ENCODE measurements at places on chromosomes 1 and 21.

DNA sequence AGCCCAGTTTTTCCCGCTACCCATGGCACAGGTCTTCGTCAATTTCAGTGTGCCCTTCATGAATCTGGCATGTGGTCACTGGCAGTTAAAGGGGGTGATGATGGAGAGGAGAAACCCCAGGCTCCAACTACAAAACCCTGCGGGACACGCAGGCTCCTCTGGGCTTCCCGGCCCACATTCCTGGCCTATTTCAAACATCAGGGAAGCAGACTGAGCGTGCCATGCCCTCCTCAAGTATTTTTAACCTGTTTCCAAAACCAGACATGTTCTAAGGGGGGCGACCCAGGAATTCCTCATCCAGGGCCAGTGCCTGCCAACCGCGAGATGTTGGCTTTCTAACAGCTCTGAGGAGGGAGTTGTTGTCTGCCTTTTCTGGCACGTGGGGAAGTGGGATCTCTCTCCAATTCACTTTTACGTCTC, 85.1 kb downstream of the CAPZB start:
- DNase-seq, result no peak

DNA sequence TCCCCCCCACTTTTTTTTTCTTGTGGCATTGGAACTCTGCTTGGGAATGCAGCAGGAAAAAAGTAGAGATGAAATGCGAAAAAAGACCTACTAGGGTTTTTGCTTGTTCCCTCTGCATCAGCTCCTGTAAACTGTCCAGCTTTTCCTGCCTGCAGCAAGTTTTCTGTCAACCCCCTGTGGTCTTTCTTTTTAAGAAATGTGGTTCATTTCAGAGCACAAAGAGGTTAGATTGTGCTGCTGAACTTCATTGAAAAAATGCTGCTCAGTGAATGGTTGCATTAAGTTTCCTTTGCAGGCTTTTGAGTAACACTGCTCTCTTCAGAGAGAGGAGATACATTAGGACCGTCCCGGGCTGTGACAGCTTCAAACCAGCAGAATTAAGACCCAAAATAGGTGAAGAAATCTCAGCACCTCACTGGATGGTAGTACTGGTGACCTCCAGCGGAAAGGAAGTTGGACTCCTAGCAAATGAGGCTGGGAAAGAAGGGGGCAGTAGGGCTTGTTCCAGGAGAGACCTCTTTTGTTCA, 80.7 kb downstream of the NDUFS5 start:
- no peak for DNase-seq

DNA sequence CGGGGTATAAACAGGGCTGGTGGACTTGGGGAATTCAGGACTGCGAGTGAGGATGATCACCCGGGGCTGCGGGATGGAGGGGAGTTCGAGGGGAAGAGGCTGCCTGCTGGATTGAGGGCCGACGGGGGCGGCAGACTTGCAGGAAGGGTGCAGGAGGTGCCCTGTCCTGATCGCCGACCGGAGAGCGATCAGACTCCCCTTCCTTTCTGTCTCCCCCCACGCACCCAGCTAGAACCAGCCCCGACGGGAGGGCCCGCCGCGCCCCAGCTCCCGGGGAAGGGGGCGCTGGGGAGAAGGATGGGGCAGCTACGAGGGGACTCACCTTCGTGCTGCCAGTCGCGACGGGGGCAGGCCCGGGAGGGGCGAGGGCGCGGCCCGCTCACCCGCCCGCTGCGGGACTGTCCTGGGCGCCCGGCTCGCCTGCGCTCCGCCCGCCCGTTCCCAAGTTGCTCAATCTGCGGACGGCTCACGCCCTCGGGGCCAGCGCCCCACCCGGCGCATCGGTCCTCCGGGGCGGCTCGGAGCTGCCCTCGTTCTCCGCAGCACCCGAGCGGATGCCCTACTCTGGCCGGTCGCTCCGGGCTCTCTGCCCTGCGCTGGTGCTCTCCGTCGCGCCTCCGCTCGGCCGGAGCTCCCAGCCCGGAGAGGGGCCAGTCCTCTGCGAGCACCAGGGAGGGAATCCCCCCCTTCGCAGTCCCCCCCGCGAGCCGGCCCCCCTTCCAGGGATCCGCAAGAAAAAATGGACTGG, at the start of gene RSPO1:
RSPO1 (minus strand) TSS at position 649 of the 748 bp plus-strand sequence. CDS start 5,231 bp downstream, outside the sequence.
- no peak for DNase-seq

GRCh38 chr1:193567937-193568336, 381.5 kb upstream of the B3GALT2 start:
- no peak for DNase-seq

DNA sequence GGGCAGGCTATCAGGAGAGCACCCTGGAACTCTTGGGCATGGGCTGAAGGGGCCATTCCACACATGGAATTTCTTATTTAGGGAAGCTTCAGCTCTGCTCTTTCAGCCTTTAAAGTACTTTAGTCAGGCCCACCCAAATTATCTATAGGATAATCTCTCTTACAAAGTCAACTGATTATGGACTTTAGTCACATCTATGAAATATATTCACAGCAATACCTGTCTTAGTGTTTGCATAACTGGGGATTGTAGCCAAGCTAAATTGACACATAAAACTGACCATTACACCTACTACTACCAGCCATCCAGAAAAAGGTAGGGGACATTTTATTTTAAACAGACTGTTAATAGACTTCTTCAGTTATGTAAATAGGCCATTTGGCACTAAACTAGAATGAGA, 114.9 kb upstream of the VANGL1 start:
- no peak for DNase-seq

GRCh38 chr1:106785176-106785575, 271.3 kb upstream of the PRMT6 start:
- no peak for DNase-seq

DNA sequence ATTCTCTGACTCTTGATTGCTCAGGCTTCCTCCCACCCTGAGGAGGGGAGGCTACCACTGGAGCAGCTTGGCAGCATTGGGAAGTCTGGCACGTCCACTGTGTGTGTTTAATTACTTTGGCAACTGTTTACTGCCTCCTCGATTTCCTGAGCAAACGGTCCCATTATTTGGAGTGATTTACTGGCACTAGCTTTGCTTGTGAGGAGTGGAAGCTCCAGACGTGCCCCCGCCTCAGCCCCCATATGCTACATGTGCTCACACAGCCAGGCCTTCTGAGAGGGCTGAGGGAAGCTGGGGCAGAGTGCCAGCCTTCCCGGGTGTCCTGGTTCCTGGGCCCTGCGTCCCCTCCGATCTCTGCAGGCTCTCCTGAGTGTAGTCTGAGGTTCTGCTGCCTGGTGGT, 306.2 kb downstream of the PTPRU start:
- DNase-seq, result no peak

GRCh38 chr1:6083801-6084446, 38.2 kb downstream of the KCNAB2 start:
- no peak for DNase-seq

- no peak for DNase-seq
These were observed 239.6 kb upstream of the FGGY start for GRCh38 chr1:59057211-59057694.

DNA sequence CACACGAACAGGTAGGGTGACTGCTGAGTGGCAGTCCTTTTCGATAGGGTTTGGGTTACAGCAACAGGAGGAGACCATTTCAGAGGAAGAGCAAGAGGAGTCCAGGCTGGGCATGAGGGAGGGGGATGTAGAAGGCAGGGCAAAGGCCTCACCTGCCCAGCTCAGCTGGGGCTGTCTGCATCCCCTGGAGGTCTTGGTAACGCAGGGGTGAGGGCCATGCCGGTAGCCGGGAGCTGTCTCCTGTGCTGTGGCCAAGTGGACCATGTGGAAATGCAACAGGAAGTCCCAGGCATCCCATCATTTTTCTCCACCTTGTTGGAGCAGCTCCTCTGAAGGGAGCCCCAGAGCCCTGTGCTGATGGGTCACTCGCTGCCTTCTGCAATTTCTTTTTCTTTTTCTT, 105.4 kb upstream of the C1orf174 start:
- DNase-seq, result no peak

DNA sequence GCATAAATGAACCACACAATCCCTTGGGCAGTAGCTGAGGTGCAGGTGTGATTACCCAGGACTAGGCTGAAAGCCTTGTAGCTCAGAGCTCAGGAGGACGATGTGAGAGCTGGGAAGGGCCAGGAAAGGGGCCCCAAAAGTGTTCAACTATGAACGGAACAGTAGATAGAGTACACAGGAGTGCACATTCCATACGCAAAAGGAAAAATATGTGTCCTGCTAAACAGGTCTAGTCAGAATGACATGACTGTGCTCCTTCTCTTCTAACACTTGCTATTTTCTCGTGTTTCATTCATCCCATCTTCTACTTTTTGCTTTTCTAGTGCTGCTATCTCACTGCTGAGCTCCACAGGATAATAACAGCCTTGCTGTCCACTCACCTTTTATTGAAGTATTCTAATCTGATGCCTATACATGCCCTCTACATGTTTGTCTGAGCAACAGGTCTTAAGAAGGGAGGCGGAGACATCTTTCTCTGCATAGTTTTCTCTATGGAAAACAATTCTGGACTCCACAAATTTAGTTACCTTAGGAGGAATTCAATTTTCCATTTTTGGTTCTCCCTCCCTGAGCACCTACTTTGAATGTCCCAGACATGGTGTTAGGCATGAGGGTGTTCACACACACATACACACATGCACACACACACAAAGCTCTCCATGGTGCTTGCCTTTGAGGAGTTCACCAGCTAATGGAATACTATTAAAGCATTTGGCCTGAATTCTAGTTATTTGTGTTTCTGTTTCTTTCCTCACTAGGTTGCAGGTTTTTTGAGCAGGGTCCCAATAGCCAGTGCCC, 3.4 kb downstream of the S100A10 start:
- no peak for DNase-seq

DNA sequence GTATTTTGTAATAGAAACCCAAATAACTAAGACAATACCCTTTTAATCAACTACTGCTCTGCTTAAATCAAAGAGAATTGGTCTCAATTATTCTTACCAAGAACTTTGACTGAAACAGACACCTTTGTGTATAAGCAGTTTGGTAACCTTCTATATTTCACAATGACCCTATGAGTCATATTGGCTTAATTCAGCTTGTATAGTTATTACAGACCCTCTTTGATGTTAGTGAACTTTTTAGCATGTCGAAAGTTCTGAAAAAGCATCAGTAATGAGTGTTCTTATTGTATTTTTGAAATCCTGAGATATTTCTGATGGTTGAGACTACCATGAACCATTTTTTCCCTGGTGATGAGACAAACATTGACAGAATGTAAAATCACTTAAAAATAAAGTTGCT, 43.3 kb upstream of the RABGAP1L start:
- no peak for DNase-seq

DNA sequence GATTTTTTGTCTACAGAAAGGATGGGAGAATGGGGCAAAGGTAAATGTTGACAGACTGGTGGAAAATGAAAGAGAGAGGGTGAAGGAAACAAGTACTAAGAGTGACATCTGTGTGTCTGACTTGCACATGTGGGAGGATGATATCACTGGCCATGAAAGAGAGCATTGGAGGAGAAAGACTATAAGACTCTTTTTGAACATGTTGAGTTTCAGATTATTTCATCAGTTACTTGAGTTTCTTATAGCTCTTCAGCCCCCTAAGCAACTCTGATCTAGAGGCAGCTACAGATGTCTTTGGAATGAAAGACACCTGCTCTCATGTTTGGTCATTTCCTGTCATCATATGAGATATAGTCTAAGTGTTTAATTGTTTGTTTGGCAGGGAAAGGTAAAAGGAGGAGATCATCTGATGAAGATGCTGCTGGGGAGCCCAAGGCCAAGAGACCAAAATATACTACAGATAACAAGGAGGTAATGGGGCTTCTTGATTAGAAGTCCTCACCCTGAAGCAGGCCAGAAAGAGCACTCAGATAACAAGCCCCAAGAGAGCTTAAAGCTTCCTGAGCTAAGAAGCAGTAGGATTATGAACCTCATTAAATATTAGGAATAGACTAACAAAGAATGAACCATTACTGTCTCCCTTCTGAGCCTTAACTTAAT, 4.5 kb downstream of the POLR3C start:
- DNase-seq, result no peak

- DNase-seq, result peak; percentile 16
These were observed 47.3 kb upstream of the COA6 start for GRCh38 chr1:234325878-234326496.

GRCh38 chr21:37862536-37862935, 53.7 kb downstream of the KCNJ6 start:
- DNase-seq, result no peak

- no peak for DNase-seq
These were observed 1.9 kb downstream of the SLC16A1 start for GRCh38 chr1:112954017-112954650.

- DNase-seq, result no peak
These were observed 135.1 kb downstream of the AK5 start for GRCh38 chr1:77416692-77417450.

DNA sequence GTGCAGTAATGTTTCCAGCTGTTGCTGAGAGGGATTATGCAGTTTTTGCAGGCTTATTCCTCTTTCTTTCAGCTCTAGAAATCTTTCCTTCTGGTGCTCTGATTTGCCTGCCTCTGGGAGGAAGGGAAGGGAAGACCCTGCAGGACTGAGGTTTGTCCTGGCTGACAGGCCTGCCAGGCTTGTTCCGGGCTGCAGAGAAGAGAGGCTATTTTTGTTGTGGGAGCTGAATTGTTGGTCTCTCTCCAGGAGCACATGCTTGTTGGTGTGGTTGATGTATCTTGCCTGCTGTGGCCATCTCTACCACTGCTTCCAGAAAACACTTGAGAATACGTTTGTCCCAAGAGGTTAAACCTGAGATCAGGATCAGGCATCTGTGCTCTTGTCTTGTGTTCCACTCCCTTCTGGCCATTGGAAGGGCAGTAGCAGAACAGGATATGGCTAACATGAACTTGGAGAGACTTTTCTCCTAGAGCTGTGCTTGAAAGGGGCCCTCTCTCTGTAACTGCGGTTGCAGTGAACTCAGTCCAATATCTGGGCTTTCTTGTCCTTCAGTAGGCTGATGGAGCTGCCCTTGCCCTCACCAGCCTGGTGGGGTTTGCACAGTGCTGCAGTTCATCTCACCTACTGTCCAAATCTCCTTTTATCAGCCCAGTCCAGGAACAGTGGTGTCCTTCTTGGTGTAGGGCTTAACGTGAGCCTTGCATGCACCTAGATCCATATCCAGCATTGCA, 21.5 kb upstream of the SLC25A34 start:
- no peak for DNase-seq

- no peak for DNase-seq
These were observed 30.6 kb upstream of the JUN start for GRCh38 chr1:58814251-58815068.

- DNase-seq, result no peak
These were observed 88.9 kb downstream of the LRRC53 start for GRCh38 chr1:74423471-74423870.

DNA sequence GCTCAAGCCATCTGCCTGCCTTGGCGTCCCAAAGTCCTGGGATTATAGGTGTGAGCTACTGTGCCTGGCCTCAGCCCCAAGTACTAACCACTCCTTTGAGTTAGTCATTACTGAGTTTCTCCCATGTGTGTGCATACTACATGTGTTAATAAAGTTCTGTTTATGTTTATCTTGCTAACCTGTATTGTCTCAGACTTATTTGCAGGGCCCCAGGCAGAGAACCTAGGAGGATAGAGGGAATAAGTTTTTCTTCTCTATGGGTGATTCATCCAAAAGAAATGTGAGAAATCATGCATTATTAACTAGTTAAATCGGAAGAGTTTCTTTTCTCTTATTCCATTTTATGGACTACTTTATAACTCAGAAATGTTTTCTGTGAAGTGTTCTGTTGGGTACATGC, 203.9 kb upstream of the CACYBP start:
- no peak for DNase-seq
